ENCODE measurements at places on chromosomes 7 and 10.

- no peak for DNase-seq
Observed at GRCh38 chr7:47497367-47498096, 84.4 kb downstream of the TNS3 start.

DNA sequence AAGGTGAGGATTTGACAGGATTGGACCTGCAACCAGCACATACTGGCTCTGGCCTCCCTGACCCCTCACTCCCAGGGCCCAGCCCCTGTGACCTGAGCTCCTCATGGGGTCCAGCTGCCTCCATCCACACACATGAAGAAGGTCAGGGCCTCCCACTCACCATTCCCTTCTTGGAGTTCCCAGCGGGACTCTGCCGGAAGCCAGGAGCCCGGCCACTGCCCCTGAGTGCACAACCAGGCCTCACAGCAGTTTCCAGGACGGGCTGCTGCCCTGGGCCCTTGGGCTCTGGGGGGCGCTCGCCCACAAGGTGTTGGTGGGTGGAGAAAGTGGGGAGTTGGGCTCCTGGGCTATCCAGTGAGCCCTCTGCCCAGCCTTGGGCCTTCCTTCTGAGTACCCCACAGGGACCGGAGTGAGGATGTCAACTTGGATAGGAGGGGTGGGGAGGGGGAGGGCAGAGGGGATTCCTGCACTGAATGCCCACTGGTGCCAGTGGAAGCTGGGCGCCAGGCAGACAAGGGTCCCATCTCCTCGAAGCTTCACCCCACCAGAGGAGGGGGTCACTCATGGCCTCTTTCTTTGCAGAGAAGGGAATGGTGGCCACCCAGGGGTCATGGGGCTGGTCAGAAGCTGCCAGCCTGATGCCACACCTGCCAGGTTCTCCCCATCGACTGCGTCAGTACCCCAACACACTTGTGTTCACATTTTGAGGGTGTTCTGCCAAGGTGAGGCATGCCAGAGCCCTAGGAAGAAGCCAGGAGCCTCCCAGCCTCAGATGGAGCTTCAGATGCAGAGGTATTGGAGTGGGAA is 115.3 kb downstream of the PTPN20 start:
- no peak for DNase-seq

DNA sequence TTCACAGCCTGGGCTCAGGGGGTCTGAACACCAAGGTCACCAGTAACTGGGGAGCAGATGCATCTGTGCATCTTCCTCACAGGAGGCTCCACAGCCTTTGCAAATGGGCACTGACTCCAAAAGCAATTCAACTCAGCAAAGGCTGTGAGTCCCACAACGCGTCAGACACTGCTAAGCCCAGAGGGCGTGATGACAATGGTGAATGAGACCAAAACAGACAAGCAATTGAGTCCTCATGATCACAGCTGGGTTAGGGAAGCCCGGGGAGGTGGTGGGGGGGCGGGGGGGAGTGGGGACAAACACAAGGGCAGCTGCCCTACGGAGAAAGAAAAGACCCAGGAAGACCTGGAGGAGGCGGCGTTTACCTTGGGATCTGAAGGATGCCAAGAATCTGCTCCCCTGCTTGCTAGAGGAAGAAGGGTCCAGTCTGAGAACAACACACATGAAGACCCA is 61.6 kb upstream of the RNF32 start:
- no peak for DNase-seq

DNA sequence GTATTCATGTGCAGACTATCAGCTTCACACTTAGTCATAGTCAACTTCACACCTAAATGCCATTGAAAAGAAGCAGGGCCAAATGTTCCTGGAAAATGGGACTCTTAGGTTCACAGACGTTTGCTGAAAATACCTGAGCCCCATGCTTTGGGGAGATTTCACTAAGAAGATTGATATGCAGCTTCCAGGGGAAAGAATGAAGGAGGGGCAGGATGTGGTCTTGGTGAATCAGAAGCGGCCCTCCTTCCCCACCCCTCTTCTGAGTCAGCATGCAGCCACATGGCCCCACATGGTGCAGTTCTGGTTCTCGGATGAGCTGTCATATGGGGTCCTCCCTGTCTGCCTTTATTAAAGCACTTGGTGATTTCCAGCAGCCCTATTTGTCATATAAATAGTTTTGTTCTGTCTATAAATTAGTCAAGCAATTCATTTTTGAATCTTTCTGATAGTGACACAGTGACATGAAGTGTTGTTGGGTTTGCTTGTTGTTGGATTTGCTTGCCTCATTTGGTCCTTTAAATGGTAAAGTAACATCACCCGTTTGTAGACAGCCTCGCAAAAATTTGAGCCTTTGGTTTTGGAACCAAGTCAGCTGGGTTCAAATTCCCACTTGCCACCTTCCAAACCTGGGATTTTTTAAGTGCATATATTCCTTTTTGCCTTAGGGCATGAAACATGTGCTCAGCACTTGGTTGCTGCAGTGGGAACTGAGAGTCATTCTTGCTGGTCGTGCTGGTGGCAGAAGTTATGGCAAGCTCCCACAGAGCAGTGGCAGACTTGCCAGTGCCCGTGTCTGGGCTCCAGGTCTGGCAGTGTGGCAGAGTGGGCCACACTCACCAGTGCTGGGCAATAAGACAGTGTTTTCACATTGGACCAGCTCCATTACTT is 68.1 kb upstream of the CDK6 start:
- peak; percentile 88 for DNase-seq

DNA sequence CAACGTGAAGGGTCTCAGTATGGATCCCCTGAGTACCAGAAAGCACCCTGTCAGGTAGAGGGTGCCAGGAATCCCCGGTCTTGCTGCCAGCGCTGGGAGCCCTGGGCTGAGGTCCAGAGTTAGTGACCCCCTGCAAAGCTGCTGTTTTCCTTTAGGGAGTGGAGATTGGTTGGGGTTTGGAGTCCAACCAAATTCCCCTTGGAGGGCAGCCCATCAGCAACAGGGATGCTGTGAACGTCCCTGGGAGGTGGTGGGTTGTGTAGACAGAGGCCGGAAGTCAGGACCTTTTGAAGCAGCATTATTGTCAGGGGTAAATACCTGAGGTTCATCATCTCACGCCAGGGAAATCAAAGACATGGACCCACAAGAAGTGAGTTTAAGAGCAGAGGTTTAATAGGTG is 104.2 kb downstream of the COL26A1 start:
- no peak for DNase-seq

DNA sequence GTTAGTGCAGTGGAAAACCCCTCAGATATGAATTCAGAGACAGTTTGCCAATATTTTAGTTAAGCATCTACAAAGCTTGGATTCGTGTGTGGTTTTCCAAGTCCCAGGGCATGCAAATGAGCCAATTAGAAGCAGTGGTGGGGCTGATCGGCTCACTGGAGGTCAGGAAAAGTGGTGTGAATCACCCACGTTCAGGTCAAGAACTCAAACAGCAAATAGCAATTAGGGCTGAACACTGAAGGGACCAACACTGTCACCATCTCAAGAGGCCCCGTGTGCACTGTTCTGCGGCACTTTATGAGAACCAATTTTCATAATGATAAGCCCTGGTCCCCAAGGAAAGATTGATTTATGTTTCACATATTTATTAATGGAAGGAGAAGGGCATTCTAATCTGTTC is 68.9 kb downstream of the ADARB2 start:
- DNase-seq, result no peak

DNA sequence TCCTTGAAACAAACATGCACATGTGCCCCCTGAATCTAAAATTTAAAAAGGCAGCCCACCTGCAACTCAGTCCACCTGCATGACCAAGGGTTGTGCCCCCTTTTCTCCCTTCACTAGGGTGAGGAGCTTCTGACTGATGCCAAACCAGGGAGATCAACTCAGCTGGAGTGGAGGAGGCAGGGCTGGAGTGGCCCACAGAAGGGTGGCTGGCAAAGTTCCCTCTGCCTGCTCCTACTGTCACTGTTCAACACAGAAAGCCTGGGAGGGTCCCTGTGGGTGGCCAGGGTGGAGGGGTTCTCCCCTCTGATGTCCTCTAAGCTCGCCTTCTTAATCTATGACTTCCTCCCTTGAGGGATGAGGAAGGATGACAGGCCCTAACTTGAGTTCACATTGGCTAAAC is 55.7 kb upstream of the ANTXRL start:
- DNase-seq, result no peak

DNA sequence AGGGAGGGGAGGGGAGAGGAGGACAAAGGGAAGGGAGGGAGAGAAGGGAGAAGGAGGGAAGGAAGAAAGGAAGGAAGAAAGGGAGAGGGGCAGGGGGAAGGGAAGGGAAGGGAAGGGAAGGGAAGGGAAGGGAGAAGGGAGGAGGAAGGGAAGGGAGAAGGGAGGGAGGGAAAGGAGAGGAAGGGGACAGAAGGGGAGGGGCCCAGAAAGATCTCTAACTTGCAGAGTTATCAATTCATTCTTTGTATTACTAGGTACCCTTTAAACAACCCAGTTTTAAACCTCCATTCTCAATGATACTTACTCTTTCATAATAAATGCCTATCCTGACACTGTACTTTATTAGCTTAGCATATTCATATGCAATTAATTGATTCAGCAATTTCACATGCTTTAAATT is 192.0 kb downstream of the ELMO1 start:
- no peak for DNase-seq

- peak; percentile 53 for DNase-seq
Observed at GRCh38 chr10:34922138-34922537, 107.0 kb upstream of the PARD3 start.

DNA sequence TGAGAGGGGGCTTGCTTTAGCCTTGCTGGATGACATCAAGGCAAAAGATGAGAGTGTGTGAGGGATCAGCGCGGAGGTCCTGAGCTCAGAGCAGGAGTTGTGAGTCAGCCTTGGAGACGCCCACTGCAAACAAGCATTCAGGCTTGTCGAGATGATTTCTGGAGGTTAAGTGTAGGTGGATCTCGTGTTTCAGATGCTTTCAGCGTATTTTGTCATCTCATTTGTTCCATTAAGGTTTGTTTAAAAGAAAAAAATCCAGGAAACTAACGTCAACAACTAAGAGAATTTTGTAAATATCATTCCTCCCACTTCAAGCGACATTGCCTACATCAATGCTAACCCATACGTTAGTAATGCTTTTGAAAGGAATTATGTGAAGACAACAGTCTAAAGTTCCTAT is 715.4 kb upstream of the NRP1 start:
- no peak for DNase-seq

- DNase-seq, result no peak
Observed at GRCh38 chr7:46192271-46192670, 271.2 kb upstream of the IGFBP3 start.

DNA sequence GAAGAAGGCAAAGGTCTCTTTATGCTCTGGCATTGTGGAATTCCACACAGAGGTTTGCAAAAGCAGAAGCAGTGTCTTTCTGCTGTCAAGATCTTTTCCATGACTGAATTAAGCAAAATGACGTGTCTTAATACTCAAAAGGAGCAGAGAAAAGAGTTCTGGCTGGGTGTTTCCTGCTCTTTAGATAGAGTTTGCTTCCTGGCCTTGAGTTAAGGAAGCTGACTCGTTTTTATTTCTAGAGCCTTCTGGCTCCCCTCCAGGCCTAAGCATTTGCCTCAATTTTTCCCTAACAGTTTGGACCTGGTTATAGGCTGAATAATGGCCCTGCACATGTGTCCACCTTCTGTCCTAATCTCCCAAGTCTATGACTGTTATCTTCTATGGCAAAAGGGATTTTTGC is 21.6 kb downstream of the TAS2R41 start:
- DNase-seq, result peak; percentile 43

GRCh38 chr10:3111621-3112163 is 44.3 kb downstream of the PFKP start:
- DNase-seq, result no peak

All from GM03348 (cell line).